GM13976 (cell line): ENCODE measurements at places on chromosomes 1 and 21.

GRCh38 chr1:66752671-66753371, 562 bp downstream of the DYNLT5 start:
- DNase-seq = no peak

GRCh38 chr1:154972517-154973343, 1.8 kb upstream of the CKS1B start:
- DNase-seq = no peak

GRCh38 chr1:245306628-245307410, 152.0 kb downstream of the KIF26B start:
- no peak for DNase-seq

DNA sequence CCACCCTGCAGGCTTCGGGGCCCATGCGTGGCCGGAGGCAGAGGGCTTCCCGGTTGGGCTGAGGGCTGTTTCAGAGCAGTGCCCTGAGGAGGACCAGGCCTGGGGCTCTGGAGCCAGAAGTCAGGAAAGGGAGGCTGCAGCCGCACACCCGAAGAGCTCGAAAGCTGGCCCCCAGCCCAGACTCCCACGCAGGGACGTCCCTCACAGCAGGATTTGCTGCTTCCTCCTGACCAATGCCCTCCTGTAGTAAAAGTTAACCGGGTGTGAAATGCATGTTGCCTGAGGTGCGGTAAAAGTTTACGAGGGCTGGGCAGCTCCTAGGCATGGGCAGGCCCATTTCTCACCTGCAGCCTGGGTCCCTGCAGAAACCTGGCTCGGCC, 101.5 kb upstream of the ARHGEF16 start:
- no peak for DNase-seq

DNA sequence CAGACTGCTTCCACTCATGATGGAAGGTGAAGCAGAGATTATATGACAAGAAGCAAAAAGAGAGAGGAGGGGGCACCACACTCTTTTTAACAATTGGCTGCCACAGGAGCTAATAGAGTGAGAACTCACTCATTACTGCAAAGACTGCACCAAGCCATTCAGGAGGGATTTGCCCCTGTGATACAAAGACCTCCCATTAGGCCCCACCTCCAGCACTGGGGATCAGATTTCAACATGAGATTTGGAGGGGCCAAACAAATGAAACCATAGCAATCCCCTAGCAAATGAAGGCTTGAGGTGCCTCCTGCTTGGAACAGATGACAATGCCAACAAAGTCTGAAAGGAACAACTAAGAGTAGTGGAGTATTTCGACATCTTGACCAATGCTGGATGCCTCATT, 122.5 kb upstream of the COA6 start:
- DNase-seq = no peak

GRCh38 chr1:2347896-2348295, 43.5 kb downstream of the MORN1 start:
- DNase-seq = no peak

GRCh38 chr1:240985081-240985480, 371.9 kb downstream of the RGS7 start:
- no peak for DNase-seq

DNA sequence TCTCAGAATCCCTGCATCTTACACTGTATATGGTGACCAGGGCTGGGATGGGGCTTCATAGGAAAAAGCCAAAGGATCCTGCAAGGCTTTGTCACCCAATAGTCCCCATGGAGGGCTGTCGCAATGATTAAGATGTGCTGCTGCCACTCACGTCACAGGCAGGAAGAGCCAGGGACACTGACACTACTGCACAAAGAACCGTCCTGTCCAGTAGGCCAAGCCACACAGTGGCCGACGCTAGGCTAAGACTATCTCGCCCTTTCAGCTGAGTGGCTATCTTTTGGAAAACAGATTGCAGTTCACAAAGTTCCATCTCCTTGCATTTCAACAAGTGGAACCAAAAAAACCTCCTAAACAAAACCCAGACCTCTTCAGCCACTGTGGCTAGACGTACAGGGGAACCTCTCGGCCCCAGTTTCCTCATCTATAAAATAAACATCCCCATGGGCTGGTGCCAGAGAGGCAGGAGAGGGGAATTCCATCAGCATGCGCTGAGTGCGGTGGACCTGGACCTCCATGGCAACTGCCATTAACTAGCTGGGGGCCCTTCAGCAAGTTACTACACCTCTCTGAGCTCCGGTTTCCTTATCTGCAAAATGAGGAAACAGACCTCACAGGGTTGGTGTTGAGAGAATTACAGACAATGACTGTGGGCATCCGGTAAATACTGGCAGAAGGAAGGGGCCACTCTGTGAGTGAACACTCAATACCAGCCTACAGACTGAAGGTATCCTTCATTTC, 8.7 kb downstream of the CAPZB start:
- DNase-seq = peak; percentile 47

DNA sequence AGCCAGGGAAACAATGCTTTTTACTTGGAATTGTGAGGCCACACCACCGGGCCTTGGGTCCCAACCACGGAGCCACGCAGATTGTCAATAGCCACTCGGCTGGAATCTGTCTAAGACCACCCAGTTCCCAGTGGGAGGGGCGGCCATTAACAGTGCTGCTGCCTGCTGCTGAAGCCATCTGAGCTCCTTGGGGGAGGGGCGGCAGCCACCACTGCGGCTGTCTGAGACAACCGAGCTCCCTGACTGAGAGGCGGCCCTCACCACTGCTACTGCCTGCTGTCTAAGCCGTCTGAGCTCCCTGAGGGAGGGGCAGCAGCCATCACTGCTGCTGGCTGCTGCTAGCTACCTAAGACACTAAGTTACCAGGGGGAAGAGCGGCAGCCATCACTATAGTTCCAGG, 64.3 kb downstream of the DMRTA2 start:
- DNase-seq = no peak

GRCh38 chr1:204314171-204314892, 45.4 kb downstream of the PLEKHA6 start:
- DNase-seq = no peak

DNA sequence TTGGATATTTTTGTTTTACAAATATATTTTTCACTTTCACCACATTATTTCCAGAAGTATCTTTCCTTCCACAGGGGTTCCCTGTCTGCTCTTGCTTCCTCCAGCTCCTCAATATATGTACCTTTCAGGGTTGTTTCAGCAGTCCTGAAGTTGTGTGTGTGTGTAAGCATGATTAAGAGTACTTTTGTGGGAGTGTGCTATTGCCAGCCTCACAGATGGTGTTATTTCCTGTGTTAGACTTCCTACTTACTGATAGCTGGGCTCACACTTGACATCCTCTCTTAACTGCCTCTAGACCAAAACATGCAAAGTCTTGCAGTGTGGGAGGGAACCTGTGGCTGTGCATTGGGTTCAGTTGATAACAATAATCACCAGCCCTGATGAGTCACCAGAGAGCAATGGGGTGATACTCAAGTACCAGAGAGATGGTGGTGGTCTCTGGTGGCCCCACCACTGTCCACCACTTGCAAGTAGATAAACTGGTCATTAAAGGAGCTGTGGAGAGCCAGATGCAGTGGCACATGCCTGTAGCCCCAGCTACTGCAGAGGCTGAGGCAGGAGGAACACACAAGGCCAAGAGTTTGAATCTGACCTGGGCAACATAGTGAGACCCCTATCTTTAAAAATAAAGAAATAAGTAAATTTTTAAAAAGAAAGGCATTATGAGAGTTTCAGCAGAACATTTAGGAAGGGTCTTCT, 126.7 kb downstream of the NR5A2 start:
- DNase-seq = peak; percentile 68

DNA sequence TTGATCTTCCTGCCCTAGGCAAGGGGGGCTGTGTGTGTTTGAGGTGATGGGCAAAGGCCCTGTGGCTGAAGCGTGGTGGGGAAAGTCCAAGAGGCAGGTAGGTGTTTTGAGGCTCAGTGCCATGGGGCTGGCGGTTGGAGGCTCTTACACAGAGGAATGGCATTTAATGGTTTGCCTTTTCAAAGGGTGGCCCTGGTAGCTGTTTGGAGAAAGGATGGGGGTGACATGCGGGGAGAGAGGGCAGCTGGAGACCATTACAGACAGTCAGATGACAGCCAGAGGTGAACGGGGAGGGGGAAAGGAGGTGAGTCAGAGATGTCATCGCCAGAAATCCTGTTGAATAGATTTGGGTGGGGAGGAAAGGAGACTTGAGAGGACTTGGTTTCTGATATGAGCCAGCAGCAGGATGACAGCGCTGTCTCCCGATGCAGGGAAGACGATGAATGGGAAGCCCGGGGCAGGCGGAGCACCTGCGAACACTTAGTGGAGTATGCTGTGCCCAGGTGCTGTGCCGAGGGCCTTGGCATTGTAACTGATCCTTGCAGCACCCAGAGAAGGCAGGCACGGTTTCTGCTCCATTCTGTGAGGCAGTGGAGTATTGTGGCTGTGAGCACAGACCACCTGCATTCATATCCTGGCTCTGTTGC, 56.3 kb downstream of the MAN1C1 start:
- no peak for DNase-seq

DNA sequence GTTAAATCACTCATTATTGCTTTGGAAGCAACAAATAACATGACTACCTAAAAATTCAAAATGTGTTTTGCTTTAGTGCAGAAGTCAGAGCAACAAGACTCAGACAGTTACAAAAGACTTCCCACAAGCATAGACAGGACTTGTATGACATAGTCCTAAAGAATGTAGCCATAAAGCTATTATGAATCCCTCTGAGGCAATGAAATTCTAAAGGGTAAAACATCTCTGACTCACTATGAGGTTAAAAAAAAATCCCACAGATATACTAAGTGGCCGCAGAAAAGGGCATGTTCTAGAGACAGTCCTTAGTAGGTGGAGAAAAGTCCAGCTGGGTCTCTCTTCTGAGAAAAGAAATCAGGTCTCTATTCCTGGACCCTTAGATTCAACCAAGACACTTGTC, 4.9 kb downstream of the PRKAB2 start:
- no peak for DNase-seq
